ENCODE measurements at places on chromosomes 1 and 21.

GRCh38 chr1:234373959-234374254 is 651 bp downstream of the COA6 start:
- DNase-seq = no peak

DNA sequence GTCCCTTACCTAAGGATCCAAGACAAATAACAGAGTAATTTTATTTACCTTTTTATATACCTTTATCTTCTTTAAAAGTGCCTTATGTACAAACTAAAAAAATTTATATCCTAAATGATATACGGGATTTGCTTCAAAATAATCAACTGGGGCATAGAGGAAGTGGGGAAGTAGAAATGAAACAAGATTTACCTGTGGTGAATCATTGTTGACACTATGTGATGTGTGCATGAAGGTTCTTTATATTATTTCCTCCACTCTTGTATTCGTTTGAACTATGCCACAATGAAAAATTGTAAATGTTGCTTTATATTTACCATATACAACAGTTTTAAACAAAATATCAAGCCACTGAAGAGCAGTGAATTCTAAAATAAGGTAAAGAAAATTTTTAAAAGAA is 13.0 kb downstream of the RGS7 start:
- no peak for DNase-seq

GRCh38 chr1:63638471-63638870 is 45.3 kb downstream of the PGM1 start:
- DNase-seq = peak; percentile 14

GRCh38 chr1:46490406-46490655 is 695 bp downstream of the DMBX1 start:
- DNase-seq = peak; percentile 18

GRCh38 chr1:117237726-117238381 is 27.1 kb upstream of the VTCN1 start:
- DNase-seq = peak; percentile 35

- DNase-seq = peak; percentile 36
Measured at GRCh38 chr21:42513985-42514882, 582 bp downstream of the SLC37A1 start.

DNA sequence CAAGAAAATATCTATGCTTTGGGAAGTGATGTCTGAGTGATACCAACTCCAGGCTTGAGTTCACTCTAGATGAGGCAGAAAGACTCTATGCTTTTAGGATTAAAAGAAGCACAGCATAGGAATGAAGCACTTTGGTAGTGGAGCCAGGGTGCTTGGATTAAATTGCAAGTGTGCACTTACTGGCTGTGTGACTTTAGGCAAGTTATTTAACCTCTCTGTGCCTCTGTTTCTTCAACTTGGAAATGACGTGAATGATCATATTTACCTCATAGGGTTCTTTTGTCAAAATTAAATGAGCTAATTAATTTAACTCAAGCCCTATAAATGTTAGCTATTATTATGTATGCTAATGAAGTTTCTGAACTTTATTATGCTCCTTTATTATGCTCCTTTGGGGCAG is 446.1 kb downstream of the TTLL7 start:
- no peak for DNase-seq

DNA sequence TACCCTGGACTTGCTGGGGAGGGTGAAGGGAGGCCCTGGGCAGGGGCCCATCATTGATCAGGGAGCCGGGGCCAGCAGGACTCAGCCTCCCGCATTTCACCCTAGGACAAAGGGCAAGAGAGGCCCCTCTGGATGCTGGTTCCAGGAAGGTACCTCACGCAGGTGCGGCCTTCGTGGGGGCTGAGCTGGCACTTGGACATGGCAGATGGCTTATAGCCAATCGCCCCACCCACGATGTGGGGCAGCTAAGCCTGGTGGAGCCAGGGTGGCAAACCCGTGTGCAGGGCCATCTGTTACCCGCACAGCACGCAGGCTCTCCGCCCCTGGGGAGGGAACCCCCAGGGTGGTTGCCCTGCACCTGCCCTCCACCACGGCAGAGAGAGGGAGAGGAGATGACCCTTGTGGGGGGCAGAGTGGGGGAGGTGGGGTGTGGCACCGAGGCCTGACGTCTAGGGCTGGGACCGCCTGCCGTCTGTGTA is 2.5 kb downstream of the TFF3 start:
- no peak for DNase-seq

DNA sequence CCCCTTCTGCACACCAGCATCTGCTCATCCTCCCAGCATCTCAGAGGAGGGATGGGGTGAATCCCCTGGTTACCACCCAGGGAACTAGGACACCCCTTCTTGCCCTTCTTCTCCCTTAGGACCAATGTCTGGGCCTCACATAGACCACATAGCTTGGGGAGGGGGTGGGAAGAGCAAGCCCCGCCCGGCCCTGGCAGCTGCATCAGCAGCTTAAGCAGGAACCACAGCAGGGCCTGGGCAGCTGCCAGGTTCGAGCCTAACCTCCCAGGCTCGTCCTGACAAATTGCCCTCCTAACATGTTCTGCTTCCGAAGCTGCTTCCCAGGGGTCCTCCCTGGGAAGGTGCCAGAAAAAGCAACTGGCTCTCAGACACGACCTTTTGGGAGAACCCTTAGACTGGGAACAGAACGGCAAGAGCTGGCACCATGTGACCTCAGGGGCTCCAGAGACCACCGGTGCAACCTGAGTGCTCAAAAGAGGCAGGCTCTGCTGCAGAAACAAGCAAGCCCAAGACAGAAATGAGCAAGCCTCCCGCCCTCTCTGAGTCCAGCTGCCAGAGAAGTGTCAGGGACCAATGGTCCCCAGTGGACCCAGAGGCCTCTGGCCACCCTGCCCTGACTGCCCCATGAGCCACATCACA is 18.4 kb upstream of the CLSTN1 start:
- DNase-seq = peak; percentile 76

DNA sequence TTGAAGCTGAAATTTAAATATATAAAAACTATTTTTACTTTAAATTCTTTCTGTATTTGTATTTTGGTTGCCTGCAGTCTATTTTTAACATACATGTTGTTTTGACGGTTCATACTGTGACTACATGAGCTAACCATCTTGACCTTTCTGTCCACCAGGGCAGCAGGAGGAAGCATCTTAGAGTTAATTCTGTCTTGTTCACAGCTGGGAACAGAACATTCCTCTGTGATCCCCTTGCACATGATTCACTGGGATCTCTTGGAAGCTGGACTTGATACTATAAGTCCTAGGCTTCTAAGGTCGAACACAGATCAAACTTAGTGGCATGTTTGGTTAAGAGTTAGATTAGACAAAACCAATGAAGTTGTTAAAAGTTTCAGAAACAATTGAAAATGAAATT is 99.7 kb downstream of the NFIA start:
- DNase-seq = peak; percentile 80

DNA sequence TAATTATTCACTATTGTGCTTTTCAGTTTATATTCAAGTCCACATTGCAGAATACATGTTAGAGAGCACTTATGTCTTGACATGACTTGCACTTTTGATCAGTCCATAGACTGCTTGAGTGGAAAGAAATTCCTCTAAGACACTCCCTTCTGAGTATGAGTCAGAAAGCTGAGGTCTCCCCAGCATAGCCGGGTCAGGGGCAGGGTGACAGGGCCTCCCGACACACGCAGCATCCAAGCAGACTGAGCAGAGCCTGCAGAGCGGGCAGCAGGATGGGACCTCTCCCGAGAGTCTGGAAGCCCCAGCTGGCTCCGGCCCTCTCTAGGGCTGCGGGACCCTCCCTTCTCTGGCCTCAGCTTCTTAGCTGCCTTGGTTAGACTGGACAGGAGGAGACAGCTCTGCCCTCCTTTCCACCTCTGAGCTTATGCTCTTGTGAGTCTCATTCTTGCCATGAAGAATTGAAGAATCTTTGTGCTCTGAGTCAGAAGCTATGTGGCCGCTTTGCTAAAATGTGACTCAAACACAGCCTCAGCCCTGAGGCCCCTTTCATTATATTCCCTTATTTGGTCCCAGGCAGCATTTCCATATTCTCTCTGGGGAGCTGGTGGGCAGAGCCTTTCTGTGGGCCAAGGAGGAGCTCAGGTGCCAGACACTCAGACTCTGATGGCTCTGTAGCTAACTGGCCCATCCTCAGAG is 11.2 kb upstream of the CAPN2 start:
- DNase-seq = peak; percentile 41

DNA sequence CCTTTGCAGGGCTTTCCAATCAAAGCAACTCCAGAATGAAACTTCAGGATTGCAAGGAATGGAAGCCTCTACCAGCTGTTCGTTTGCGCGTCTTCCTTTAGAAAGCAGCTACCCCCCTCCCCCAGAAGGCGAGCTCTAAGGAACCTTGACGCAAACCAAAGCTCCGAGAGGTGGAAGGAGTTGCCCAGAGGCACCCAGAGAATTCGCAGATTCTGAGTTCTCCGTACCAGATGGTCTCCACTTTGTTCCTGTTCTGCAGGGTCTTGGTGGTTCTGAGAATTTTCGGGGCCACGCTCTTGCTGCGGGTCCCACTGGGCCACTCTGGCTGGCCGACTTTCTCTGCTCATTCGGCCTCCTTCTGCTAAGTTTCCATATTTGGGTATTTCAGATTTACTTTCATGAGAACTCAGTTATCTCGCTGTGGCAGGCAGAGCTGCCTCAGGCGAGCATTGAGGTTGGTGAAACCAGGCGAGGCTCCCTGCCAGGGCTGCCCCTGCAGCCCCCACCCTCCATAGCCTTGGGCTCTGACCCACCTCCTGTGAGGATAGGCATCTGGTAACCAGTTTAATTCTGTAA is 801 bp downstream of the TRAF5 start:
- peak; percentile 70 for DNase-seq

DNA sequence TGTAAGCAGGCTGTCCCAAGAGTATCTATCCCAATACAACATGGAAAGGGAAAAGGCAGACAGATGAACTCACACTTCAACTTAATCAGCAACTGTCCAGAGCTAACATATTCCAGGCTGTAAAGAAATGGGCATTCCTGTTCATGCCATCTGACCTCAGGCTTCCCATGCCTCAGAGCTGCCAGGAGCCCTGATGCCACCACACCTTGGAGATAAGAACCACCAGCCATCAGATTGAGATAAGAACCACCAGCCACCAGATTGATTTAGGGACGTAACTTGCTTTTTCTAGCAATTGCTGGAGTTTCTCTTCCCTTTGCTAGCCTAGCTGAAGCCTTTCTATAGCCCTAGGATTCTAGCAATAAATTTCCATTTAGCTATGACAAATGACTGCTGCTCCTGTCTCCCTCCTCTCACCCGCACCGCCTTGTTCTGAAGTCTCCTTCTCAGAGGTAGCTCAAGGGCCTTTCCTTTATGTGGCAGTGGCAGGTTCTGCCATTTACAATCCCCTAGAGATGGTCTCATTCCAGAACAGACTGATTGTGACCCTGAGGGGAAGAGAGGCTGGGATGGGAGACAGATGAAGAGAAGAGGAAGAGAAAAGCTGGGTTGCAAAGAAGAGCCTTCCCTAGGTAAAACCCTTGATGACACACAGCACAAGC is 88.0 kb upstream of the CTTNBP2NL start:
- no peak for DNase-seq

GRCh38 chr1:212242288-212242984 is 42.8 kb upstream of the PPP2R5A start:
- no peak for DNase-seq

DNA sequence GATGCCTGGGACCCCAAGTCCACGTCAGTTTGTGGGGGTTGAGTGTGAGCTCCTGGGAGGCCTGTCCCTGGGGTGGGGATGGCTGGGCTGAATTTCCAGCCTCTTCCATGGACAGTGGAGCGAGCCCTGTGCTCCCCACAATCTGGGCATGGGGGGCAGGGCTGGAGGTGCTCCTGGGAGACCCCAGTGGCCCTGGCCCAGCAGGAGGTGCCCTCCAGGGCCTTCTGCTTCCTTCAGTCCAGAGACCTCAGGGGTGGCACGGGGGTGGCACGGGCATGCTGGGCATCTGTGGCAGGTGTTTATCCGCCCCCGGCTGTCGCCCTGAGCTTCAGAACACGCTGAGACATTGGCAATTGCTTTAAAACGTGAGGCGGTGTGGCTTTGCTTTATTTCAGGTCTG is 40.9 kb downstream of the MORN1 start:
- no peak for DNase-seq

GRCh38 chr1:6099787-6100765 is 54.4 kb downstream of the KCNAB2 start:
- no peak for DNase-seq

- no peak for DNase-seq
Measured at GRCh38 chr1:246418565-246419312, 88.3 kb downstream of the SMYD3 start.
